Common myeloid progenitor, CD34-positive (primary cell): ENCODE measurements at places on chromosomes 6 and 20.

- no peak for DNase-seq
Measured at GRCh38 chr6:147204843-147205311, 660 bp downstream of the STXBP5 start.

GRCh38 chr20:24676353-24676977 lies 207.0 kb downstream of the SYNDIG1 start:
- DNase-seq = no peak

DNA sequence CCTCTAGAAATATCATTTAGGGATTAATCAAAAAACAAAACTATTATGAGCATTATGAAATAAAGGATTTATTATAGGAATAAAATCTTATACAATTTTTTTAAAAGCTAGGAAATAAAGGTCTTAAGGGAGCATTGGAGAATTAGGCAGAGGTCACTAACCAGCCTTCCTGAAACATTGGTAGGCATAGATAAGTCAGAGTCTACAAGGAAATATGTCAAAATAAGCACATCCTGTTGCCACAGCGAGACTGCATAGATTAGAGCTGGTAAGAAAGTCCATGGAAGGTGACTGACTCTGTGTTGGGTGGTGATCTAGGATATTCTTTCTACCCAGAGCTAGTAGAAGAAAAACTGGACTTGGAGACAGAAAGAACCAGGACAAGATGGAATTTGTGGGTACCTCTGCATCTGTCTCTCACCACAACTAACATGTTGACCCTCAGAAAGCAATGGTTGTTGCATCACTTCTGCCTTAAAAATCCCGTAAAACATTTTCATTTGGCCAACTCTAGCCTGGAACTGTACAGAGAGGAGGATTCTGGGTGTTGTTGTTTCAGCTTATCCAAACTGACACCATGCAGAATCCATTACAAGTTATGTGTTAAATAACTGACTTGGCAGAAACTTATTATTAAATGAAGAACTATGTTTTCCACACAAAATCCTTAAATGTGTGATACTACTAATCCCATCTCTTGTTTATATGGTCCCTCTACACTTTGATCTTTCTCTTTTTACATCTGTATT lies 77.1 kb downstream of the FBXO5 start:
- DNase-seq = no peak

DNA sequence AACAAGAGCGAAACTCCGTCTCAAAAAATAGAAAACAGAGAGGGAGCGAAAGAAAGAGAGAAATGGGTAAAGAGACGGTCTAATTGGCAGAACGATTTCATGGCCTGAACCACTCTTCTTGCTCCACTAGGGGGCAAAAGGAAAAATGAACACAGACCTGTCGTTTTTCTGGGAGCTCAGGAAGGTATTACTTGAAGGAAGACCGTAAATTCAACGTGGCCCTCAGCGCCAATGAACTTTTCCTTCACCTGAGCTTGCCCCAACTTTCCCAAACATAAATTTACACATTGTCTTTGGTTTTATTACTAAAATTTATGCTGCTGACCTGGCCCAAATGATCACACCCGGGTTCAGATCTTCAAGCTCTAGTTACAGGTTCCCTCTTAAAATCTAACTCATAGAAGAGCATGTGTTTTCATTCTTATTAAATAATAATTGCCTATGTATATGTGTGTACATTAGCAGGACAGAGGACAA lies 67.3 kb downstream of the ATP9A start:
- peak; percentile 46 for DNase-seq

DNA sequence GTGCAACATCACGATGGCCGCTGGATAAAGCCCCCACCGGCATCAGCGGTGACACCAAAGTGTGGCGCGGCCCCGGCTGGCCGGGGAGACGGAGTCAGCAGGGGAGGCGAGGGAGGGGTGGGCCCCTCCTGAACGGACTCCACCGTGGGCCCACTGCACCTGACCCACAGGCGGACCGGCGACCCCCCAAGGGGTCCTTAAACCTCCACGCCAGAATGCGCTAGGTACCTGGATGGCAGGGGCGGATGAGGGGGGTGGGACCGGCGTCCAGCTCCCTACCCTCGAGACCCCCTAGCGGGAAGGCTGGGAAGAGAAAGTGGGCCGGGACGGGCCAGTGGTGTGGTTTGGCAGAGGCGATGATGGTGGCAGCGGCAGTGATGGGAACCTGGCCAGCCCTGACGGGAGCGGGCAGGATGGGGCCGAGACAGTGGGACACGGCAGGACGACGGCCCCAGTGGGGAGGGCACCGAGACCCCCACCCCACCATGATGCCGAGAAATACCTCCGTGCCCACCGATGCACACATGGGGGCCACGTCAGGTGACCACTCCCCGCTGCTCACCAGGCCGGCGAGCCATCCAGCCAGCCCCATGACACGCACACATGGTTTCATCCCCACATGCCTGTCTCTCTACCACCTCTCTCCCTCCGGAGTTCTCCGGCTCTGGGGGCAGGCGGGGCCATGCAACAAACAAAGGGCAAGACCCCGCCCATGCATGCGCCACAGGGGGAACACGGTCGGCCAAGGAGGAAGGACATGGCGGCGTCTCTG lies 771.9 kb upstream of the DEFB115 start:
- DNase-seq = no peak

GRCh38 chr6:30154709-30155519 lies 6.1 kb downstream of the TRIM10 start:
- DNase-seq = no peak

- peak; percentile 2 for DNase-seq
Measured at GRCh38 chr6:40788661-40789655, 201.8 kb upstream of the LRFN2 start.

DNA sequence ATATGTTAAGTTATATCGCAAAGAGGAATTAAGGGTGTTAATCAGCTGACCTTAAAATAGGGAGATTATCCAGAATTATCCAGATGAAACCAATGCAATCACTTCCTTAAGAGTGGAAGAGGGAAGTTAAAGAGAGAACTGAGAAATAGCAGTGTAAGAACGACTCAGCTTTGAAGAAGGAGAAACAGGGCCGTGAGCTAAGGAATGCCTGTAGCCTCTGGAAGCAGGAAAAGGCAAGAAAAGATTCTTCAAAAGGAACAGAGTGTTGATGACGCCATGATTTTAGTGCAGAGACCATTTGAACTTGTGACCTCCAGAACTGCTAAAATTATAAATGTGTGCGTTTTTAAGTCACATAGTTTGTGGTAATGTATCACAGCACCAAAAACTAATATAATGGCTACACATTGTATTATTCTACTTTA lies 32.7 kb downstream of the ILRUN start:
- DNase-seq = peak; percentile 60
